ENCODE measurements at places on chromosomes 2 and 18.

- DNase-seq = no peak
Measured at GRCh38 chr2:210429403-210430137, 47.0 kb downstream of the LANCL1 start.

DNA sequence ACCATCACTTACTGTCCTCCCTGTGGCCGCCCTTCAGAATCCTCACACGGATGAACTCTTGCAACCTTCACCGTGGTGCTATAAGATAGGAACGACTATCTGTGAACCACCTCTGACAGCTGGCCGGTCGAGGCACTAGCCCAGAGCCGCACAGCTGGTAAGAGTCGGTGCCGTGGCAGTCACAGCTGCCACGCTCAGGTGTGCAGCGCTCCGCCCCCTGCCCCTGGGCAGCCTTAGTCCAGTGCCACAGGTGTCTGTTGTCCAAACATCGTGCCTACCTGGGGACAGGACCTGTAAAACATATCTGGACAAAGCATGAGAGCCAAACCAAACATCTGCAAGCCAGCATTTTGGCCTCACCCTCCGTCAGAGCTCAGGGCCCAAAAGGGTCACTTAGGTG, 55.3 kb upstream of the SALL3 start:
- no peak for DNase-seq

DNA sequence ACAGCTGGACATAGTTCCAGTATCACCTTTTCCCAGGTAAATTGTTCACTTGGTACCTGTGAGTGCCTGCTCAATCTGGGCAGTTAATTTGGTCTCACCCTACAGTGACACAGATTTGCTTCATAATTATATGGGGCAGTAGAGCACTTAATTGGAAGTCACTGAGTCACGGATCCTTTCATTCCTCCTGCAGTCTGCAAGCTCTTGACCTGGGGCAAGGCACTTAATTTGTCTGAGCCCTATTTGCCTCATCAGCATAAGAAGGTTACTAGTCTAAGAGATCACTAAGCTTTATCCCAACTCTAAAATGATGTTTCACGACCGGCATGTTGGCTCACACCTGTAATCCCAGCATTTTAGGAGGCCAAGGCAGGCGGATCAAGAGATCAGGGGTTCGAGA, 8.9 kb downstream of the FBXO36 start:
- DNase-seq = no peak

DNA sequence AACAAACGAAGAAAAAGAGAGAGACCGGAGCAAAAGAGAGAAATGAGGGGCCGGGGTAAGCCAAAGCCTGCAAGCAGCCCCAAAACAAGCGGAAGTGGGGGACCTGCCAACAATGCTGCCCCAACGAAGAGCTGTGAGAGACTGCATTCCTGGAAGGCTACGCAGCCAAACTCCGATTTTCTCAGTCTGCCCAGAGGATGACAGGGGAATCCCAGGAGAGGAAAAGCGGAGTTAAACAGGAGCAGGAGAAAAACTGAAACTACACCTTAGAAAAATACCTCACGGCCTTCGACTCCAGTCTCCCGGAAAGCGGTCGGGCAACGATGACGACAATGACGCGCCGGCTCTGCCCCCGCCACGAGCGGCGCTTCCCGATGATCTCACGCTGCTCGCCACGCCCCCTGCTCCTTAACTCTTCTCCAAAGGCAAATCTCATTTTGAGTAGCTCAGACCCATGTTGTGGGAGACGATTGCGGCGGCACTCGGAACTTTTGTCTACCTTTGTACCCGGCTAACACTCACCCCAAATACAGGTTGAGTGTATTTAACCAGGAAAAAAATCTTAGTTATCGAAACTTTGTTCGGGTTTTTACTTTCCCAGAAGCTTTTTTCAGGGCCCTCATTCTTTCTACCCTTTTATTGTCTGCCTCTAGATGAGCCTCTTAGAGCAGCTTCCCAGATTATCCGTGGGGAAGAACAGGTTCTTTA, at the start of gene C1D:
C1D (minus strand) TSS at position 325 of the 708 bp plus-strand sequence. CDS start 15,694 bp downstream, outside the sequence.
- DNase-seq = peak; percentile 93

GRCh38 chr2:233036162-233036838, 3.8 kb downstream of the NEU2 start:
- DNase-seq = no peak

DNA sequence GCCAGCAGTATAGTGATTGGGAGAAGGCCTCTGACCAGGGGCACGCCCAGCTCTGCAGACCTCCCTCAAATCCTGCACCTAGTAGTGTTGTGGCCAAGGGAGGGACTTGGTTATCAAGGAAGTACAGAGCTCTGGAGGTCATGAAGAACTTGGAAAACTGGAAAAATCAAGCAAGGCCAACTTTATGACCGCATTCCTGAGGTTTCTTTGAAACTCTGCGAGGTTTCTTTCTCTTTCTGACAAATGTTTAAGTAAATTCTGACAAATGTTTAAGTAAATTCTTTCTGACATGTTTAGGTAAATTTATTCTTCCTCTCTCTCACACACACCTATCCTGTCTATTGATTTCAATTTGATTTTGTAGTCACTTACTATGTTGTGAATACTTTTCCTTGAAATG, 31.0 kb downstream of the CLIP4 start:
- DNase-seq = no peak

- no peak for DNase-seq
Measured at GRCh38 chr2:218264773-218265561, 4.2 kb downstream of the GPBAR1 start.

DNA sequence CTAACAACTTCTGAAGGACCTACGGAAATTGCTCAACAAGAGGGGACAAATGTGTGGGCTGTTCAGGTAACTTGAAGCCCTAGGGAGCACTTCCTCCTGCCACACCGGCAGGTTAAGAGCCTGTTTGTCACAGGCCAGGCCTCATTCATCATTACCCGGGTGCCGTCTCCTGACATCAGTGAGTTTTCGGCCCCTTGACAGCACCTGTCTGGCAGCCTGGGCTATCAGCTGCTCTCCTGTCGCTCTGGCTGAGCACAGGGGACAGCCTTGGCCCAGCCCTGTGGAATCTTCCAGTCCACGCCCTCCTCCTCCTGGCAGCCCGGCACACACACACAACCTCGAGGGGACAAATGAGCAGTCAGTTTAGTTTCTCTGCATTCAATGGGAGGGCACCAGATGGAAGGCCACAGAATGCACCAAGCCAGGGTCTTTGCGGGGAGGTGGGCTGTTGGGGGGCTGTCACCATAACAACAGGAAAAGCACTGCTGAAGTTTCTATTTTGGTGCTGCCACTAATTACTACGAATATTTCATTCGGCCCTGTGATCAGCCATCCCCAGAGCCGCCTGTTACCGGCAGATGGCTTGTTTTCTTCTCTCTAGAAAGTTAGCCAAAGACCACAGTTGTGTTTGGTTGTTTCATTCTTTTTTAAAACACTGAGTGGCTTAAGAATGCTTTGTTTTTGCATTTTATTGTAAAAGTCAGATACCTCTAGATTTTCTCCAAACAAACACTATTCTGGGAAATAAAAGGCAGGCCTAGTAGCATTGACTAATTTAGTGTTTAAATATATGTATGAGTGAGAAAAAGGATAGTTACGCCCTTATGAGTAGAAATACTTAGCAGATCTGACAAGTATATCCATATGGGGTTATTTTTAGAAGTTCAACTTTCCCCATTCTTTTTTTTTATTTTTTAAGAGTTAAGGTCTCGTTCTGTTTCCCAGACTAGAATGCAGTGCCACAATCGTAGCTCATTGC, 189.9 kb upstream of the NDUFV2 start:
- no peak for DNase-seq

DNA sequence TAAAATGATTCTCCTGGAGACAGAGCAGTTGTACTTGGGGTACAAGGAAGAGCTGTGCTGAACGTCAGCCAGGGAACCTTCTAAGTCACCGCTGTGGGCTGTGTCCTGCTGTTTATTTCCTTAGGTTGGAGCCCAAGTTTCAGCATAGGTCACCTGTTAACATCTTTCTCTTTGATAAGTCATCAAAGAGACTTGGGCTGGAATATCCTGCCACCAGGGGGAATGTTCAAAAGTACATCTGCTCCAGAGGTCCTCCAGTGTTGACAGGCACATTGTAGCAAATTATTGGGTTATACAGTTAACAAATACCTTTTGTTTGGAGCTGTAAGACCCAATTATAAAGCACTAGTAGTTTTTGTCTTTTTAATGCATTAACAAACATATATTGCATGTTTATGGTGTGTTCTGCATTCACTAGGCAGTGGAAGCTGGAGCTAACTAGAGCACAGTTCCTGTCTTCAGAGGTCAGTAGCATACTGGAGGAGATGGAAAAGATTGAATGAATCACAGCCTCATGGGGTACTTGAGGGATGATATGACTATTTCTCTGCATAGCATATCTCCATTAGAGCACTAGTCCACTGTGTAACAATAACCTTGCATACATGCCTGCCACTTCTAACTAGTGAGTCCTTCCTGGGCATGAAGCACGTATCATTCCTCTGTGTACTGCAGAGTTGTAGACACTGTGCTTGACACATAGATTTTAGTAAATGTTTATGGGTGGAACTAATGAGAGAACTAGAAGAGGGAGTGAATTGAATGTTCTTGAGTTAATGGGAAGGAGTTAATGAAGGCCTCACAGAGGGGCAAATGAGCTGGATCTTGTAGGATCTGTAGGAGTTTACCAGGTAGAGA, 182.1 kb downstream of the AGAP1 start:
- no peak for DNase-seq

DNA sequence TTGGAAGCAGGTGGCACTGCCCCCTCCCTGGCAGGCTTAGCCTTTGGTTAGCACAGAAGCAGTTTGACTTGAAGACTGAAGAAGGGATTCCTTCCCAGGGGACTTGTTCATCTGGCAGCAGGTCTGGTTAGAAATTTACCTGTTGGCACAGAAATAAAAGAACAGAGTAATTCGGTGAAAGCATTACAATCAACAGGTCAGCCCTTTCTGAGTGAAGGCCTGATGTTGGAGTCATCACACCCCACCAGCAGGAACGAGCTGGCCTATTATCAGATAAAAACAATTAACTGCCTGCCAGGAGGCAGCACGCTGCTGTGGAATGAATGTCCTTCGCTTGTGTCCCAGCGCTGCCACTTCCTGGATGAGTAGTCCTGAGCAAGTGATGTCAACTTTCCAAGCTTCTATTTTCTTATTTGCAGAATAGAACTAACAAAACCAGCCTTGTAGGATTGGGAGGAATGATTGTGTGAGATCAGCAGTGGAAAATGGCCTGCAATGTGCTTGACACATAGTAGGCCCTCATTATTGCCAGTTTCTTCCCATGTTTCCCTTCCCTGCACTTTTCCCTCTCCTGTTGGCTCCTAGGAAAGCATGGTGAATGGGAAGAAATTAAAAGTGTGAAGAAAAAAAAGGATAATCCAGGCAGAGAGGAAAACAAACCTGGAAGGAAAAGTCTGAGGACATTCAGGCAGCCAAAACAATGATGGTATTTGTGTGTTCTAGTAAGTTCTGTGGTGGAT, 29.0 kb downstream of the LGALSL start:
- DNase-seq = no peak

GRCh38 chr2:231278868-231279267, 80.4 kb downstream of the ARMC9 start:
- no peak for DNase-seq

GRCh38 chr2:23241121-23241520, 143.9 kb upstream of the KLHL29 start:
- DNase-seq = no peak

- no peak for DNase-seq
Measured at GRCh38 chr2:9310798-9311197, 104.2 kb downstream of the ASAP2 start.

- no peak for DNase-seq
Measured at GRCh38 chr2:122391726-122392125, 636.3 kb downstream of the TSN start.

DNA sequence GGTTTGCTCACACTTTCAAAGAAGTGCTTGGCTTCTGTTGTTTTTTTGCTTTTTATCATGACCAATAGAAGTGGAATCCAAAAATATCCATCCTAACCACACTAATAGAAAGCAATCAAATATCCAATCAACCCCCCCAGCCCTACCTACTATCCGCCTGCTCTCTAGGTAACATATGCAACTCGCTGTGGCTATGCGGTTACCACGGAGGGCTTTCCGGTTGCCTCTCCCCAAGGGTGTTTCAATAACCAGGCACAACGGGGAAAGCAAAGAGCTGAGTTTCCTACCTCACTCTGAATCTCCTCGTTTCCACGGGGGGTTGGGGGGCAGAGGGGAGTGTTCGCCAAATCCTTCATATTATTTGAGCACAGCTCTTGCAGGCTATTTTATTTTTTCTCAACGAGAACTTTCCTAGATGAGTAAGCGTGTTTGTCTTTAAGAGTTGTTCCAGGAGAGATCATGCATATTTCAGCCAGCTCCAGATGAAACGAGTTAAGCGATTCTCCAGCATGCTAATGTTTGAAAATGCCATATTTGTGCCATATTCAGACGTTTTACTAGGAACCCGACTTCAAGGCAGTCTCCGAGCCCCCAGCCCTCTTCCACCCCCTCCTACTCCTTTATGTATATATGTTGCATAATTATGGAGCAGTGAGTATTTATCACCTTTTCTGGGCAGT, 30.3 kb downstream of the PAX3 start:
- no peak for DNase-seq

- DNase-seq = no peak
Measured at GRCh38 chr2:28979576-28980366, 1.3 kb upstream of the TOGARAM2 start.

DNA sequence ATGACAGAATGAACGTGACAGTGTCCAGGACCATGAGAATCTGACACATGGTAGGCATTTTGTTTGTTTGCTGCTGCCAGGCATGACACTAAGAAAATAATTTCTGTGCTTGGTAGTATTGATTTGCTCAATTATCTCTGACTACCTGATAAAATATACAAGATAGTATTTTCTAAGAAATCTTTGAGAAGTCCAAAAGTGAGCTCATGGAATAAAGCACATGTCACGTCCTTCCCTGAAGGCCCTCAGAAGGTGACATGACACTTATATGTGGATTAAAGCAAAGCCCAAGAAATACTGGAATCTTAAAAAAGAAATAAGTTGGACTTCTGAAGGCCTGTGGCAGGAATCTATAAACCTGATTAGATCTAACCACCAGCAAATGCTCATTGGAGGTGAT, 3.8 kb upstream of the TTN start:
- DNase-seq = no peak

- DNase-seq = no peak
Measured at GRCh38 chr18:26556573-26556972, 8.2 kb upstream of the KCTD1 start.

DNA sequence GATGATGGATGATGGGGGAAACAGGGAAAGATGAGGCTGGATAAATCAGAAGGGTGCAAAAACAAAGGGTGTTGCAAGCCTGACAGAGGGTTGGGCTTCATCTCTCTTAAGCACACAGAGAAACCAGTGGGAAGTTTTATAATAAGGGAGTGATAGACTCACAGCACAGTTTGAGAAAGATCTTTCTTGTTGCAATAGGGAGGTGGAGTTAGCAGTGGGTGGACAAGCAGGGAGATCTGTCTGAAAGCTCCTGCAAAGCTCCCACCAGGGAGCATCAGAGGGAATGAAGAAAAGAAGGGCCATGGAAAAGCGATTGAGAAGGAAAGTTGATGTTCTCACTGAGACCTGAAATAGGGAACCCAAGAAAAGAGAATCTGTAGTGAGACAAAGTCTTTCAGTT, 64.9 kb downstream of the BOD1L2 start:
- no peak for DNase-seq
